BE2C (cell line): ENCODE measurements at places on chromosomes 11 and 22.

- no peak for DNase-seq
Measured at GRCh38 chr11:83437939-83438338, 151.8 kb upstream of the CCDC90B start.

GRCh38 chr11:92050305-92050704 is 174.3 kb upstream of the FAT3 start:
- DNase-seq, result no peak

- no peak for DNase-seq
Measured at GRCh38 chr11:19713196-19714021, 772 bp downstream of the NAV2 start.

GRCh38 chr11:31069447-31070205 is 299.9 kb downstream of the DCDC1 start:
- DNase-seq, result no peak

DNA sequence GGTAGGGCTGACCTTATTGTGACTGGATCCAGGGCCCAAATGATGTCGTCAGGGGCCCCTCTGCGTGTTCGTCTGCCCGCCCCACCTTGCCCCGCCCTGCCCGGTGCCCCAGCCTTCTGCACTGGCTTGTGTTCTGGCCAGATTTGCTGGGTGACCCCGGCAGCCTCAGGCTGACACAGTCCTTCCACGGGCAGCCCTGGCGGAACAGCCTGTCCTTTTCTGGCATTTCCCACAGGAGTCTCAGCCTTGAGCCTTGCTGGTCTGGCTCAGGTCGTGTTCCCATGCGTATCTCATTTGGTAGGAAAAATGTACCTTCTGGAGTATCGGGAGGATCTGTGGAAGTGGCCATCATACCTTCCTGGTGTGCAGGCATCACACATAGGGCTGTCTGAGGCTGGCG is 31.0 kb downstream of the IGHMBP2 start:
- DNase-seq, result no peak

DNA sequence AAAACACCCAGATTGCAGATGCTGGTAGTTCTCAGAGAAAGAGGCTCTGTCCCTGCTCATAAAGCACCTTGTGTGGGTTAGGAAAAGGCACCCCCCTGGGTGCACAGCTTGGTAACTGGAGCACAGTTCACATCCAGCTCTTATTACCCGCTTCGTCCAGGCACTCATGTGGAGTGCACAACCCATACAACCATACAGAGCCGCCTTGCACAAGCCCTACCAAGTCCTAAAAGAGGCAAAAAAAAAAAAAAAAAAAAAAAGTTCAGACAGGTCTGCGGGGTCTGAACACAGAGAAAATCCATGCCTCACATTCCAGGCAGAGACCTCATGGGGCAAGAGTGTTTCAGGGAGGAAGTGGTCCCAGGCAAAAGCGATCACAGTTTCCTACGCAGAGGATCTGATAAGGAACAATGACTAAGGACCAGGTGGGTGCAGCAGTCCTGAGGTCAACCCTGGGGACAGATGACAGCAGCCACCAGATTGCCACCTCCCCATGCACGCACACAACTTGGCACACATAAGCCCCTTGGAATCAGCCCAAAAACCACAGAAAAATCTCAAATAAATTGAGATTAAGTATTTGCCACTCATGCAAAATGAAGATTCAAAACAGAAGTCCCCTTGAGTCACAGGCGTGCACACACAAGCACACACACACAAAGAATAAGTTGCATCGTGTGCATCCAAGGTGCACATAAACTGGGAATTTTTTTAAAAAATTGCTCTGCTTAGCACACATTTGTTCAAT is 12.3 kb downstream of the MB start:
- DNase-seq, result peak; percentile 79

GRCh38 chr11:74717221-74717969 is 13.8 kb downstream of the CHRDL2 start:
- no peak for DNase-seq

GRCh38 chr22:44427611-44428470 is 70.2 kb downstream of the RTL6 start:
- DNase-seq, result no peak

DNA sequence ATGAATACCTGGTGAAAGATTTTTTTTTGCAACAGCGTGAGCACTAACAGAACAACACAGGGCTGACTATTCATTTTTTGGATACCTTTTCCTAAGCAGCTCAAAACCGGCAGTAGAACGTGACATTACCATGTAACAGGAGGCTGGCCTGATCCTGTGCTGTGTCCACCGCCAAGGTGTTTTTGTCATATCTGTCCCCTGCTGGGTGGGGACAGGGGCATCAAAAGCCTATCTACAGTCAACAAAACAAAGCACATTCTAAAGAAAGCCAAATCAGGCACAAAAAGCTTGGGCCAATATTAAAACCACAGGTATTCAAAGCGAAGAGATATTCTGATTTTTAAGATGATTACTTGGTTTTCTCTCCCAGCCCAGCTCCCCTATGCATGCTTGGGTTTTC is 151.2 kb downstream of the LRRC4C start:
- no peak for DNase-seq

GRCh38 chr22:31346255-31346732 is at the start of gene PATZ1:
Gene PATZ1, minus strand, starts transcription at chr22:31346346. Its CDS starts 744 bp downstream, at chr22:31345602.
- DNase-seq, result peak; percentile 86

DNA sequence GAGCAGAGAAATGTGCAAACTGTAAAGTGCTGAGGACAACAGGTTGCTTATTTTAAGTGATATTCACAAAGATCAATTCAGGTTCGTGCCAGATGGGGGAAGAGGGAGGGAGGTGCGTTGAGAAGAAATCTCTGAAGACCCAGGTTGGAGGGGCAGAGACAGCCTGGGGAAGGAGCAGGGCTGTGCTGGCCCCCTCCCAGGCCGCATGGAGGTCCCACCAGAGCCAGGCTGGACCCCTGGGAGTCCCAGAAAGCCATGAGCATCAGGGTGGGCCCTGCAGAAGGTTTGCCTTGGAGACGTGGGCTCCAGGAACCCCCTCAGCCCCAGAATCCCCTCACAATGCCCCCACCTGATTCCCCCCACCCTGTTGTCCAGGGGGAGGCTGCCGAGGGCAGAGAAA is 47.4 kb downstream of the IGLL1 start:
- DNase-seq, result no peak

GRCh38 chr11:126701520-126701897 is 299.1 kb downstream of the KIRREL3 start:
- no peak for DNase-seq

DNA sequence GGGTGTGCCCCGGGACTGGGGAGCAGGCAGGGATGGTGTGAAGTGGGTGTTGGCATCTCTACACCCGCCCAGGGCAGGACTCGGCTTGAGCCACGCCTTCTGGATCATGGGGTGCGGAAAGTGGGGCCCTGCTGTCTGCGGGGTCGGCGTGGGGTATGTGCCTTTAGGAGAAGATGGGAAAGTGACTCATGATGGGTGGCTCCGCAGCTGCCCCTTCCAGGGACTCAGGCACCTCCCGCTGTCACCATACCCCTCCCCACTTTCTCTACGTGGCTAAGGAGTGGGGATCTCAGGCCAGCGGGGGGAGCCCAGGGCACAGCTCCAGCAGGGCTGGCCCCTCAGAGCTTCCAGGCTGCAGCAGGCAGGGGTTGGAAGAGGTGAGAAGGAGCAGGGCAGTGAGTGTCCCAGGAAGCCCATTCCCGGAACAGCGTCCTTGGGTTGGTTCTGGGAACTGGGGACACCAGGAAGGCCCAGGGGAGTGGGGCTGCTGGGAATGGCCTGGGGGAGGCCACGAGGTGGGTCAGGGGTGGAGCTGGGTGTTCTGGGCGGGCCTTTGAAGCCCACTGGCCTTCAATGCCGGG is 102.9 kb upstream of the FGF3 start:
- no peak for DNase-seq

DNA sequence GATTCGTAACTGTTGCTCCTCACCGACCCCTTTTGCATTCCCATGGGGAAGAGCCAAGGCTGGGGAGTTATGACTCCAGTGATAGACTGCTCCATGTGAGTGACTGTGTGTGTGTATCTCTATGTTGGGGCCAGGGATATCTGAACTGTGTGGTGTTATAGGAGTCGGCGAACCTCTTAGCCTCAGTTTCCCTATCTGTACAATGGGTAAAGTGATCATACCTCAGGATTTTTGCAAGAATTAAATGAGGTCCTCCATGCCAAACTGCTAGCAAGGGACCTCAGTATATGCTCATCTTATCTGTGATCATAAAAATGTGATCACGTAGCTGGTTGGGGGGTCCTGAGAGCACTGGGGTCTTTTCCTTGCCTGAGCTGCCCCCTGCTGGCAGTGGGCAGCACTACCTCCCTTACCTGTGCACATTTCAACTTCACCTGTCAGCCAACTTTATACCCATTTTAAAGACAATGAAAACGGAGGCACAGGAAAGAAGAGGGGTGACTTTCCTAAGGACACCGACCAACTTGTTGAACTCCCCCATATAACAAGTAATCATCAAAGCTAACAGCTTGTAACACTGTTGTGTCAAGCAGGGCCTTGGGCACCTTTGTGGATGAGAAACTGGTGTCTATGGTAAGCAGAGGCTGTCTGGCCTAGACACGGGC is 1.4 kb upstream of the DPP3 start:
- DNase-seq, result no peak
